ENCODE measurements at places on chromosomes 11 and 22.

DNA sequence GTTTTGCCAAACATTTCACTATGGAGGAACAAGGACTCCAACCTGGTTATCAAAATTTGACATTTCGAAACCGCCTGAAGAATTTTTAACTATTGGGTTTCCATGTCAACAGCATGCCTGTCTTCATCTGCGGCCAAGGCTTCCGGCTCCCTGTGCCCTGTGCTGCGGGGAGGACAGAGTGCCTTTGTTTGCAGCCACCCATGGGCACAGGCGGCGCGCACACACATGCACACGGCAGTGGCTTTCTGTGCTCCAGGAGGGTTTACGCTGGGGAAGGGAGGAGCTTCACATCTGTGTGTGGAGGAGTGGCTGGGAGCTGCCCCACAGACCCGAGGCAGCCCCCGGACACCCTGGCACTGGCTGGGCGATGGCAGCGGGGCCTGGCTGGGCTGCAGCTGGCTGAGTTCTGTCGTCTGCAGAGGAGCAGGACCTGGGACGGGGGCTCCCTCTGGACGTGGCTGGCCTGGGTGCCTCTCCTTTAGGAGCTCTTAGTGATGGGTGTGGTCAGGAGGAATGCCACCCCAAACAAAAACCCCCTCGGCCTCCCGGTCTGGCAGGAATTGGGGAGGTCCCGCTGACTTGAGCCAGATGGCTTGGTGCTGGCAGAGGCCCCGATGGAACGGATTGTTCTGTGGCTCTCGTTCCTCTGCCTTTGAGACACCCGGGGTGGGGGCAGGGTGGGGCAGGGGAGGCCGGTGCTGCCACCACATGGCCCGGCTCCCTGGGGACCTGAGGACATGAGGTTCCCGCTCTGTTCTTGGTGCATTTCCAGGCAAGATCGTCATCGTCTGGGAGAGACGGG lies 1290.9 kb downstream of the BRD1 start:
- DNase-seq: no peak

DNA sequence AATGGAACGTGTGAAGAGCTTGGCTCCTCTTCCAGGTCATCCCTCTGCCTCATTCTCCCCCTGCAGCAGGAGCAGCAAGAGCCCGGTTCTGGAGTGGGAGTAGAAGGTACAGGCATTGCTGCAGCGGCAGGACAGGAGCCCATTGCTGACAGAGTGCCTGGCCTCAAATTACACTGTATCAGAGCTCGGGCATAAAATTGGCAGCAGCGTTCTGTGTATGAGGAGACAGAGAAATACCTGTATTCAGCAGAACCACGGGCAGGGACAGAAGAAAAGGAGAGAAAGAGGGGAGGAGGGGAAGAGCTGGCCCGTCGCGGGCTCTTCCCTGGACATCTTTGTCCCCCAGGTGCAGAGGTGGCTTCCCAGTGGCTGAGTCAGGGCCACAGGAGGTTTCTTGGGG lies 2.6 kb upstream of the NCF4 start:
- DNase-seq: no peak

- no peak for DNase-seq
Measured at GRCh38 chr22:36374603-36375024, 13.2 kb downstream of the MYH9 start.

GRCh38 chr22:44431256-44431655 lies 66.8 kb downstream of the RTL6 start:
- DNase-seq: no peak

Measured in stimulated activated CD8-positive, alpha-beta memory T cell treated with anti-CD3 and anti-CD28 coated beads, Interleukin-4, amount 100 ng/mL, for 4 hours (primary cell).